ENCODE measurements at places on chromosomes 4 and X.

DNA sequence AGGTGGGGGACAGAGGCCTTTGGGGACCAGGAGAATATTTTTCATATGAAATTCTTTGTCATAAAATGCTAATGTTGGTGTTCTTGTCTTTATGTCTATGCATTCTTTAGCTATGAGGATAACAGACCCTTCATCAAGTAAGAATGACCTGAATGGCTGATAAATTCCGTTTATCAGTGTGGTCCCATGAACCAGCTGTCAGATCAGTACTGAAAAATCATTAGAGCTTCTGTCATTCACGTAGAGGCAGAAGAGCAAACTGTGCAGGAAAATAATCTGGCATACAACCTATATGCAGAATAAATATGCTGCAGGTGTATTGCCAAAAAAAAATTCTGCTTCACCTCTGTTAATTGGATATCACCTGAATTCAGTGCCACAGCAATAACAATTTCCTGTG lies 828.6 kb downstream of the ADGRL3 start:
- no peaks in the 10 kb centered on the region for H3K4me1 ChIP-seq
- H3K36me3 ChIP-seq: no peaks in the 10 kb centered on the region
- H3K27ac ChIP-seq: no peak overlapping the region
- H3K4me3 ChIP-seq: no peak overlapping the region
- DNase-seq: no peak
- H3K27me3 ChIP-seq: no peaks in the 10 kb centered on the region

DNA sequence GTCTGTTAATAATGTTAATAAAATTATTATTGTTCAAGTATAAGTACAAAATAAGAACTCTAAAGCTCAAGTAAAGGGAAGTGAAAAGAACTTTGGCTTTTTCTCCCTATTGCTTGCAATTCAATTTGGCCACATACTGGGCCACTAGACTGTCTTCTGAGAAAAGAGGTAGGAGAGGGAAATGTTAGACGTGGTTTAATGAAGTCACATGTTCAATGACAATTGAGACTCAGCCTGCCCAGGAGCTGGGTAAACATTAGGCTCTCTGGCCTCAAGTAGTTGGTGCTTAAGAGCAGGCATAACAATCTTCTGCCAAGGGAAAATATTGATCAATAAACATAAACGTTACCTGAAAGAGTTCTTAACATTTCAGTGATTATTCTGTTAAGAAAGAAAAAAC lies 15.1 kb upstream of the PRSS12 start:
- no peaks in the 10 kb centered on the region for H3K27me3 ChIP-seq
- DNase-seq: no peak
- H3K4me3 ChIP-seq: no peak overlapping the region

DNA sequence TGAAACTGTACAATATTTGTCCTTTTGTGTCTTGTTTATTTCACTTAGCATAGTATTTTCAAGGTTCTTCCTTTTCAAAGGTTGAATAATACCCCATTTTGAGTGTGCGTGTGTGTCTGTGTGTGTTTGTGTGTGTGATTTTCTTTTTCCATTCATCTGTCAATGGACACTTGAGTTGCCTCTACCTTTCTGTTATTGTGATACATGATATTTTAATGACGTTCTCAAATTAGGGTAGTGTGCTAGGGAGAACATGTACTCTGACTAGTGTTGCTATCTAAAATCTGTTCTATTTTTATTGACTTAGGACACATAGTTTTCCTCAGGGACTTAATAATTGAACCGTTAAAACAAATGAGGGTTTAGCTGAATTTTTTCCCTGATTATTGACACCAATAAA lies 9.9 kb downstream of the MMRN1 start:
- no peaks in the 10 kb centered on the region for H3K36me3 ChIP-seq
- H3K27me3 ChIP-seq: no peaks in the 10 kb centered on the region
- H3K4me1 ChIP-seq: no peaks in the 10 kb centered on the region
- no peak overlapping the region for H3K27ac ChIP-seq
- H3K4me3 ChIP-seq: no peak overlapping the region

GRCh38 chr4:156620786-156621185 lies 350.8 kb downstream of the PDGFC start:
- H3K27ac ChIP-seq: no peak overlapping the region
- no peaks in the 10 kb centered on the region for H3K36me3 ChIP-seq
- H3K4me3 ChIP-seq: no peak overlapping the region
- H3K27me3 ChIP-seq: no peaks in the 10 kb centered on the region

DNA sequence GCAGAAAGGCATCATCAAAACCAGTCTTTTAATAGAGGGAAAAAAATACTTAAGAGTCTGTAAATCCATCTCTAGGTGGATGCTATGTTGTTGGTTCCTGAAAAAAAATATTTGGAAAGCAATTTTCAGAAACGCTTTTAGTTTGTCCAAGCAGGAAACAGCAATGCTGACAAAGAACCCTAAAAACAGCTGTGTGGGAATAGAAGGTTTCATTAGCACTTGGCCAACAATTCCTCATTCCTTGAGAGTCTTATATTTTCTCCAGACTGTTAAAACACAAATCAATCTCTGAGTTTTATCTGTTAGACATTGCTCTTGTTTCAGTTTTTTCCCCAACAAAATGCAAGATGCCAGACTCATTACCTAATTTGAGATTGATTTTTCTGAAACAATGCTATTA lies 6.4 kb downstream of the MXRA5 start:
- H3K27me3 ChIP-seq: peaks cover 2% of the 10 kb centered on the region
- H3K4me3 ChIP-seq: no peak overlapping the region
- DNase-seq: no peak
- no peaks in the 10 kb centered on the region for H3K36me3 ChIP-seq
- no peak overlapping the region for H3K27ac ChIP-seq

GRCh38 chrX:23623797-23624196 lies 43.5 kb upstream of the PRDX4 start:
- no peaks in the 10 kb centered on the region for H3K27me3 ChIP-seq
- no peak overlapping the region for H3K4me3 ChIP-seq
- H3K4me1 ChIP-seq: no peaks in the 10 kb centered on the region
- H3K36me3 ChIP-seq: no peaks in the 10 kb centered on the region

DNA sequence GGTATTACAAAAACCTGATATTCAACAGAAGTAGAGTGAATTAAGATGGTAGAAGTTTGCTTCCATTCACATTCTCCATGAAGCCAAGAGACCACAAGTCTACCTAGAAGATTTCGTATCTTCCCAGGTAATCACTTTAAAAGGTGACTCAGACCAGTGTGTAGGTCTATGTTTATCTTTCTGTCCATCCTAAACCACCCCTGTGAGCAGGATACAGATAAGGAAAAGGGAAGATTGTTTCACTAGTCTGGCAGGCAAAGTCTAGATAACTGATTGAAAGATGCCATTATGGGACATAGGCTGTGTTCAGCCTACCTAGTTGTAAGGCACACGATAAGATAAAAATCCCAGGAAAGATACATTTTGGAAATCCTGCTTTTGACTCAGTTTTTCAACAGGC lies 244.3 kb upstream of the NWD2 start:
- H3K27me3 ChIP-seq: no peaks in the 10 kb centered on the region
- H3K36me3 ChIP-seq: no peaks in the 10 kb centered on the region
- no peak overlapping the region for H3K27ac ChIP-seq
- H3K4me1 ChIP-seq: no peaks in the 10 kb centered on the region
- H3K4me3 ChIP-seq: no peak overlapping the region
- no peak for DNase-seq

GRCh38 chr4:56156141-56156540 lies 207.4 kb downstream of the CEP135 start:
- no peaks in the 10 kb centered on the region for H3K36me3 ChIP-seq
- no peak overlapping the region for H3K4me3 ChIP-seq
- no peaks in the 10 kb centered on the region for H3K4me1 ChIP-seq
- H3K27ac ChIP-seq: no peak overlapping the region
- H3K27me3 ChIP-seq: no peaks in the 10 kb centered on the region
- no peak for DNase-seq

DNA sequence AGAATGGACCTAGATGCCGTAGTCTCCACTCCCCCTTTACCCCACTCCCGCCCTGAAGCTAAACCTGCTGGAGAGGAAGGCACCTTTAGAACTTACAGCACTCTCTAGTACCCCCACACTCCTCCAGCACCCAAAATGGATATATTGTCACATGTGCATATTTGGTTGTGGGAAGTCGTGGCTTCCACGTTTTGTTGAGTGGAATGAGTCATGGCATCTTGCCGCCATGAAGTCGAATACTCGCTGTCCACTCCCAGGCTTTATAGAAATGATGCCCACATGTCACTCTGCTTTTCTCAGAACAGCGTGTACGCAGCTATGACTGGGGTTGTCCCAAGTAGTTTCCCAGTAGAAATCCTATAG lies 545 bp downstream of the ABCE1 start:
- peak overlapping the region; percentile 95 for H3K27ac ChIP-seq
- H3K27me3 ChIP-seq: no peaks in the 10 kb centered on the region
- peaks cover 7% of the 10 kb centered on the region for H3K4me1 ChIP-seq
- DNase-seq: peak; percentile 42
- no peaks in the 10 kb centered on the region for H3K36me3 ChIP-seq

- no peaks in the 10 kb centered on the region for H3K36me3 ChIP-seq
- H3K4me3 ChIP-seq: no peak overlapping the region
- no peak for DNase-seq
Observed at GRCh38 chrX:22088326-22088725, 56.2 kb downstream of the PHEX start.

DNA sequence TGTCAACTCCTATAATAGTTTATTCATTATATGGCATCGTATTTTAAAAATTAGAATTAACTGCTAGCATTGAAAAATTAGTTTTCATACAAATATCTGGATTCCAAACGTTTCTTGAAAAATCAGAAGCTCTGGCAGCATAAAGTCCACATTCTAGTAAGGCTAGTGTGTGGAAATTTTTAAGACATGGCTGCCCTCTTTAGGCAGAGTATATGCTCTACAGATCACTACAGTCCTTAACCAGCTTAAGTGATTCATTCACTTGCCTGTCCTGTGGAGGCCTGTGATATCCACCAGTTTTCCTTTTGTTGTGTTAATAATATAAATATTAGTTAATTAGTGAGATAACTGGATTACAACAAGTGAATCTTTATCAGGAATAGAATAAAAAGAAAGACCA lies 287.2 kb downstream of the OPHN1 start:
- no peak overlapping the region for H3K4me3 ChIP-seq
- no peaks in the 10 kb centered on the region for H3K36me3 ChIP-seq

GRCh38 chr4:109184491-109184961 lies 117.9 kb downstream of the COL25A1 start:
- no peak for DNase-seq
- no peak overlapping the region for H3K27ac ChIP-seq
- no peaks in the 10 kb centered on the region for H3K4me1 ChIP-seq
- no peaks in the 10 kb centered on the region for H3K36me3 ChIP-seq

- H3K27ac ChIP-seq: no peak overlapping the region
- no peaks in the 10 kb centered on the region for H3K36me3 ChIP-seq
Observed at GRCh38 chr4:8251110-8251883, 18.3 kb upstream of the HTRA3 start.

- H3K27me3 ChIP-seq: no peaks in the 10 kb centered on the region
- H3K36me3 ChIP-seq: no peaks in the 10 kb centered on the region
- no peaks in the 10 kb centered on the region for H3K4me1 ChIP-seq
- H3K4me3 ChIP-seq: no peak overlapping the region
Observed at GRCh38 chr4:82744284-82744968, 54.2 kb downstream of the SCD5 start.

DNA sequence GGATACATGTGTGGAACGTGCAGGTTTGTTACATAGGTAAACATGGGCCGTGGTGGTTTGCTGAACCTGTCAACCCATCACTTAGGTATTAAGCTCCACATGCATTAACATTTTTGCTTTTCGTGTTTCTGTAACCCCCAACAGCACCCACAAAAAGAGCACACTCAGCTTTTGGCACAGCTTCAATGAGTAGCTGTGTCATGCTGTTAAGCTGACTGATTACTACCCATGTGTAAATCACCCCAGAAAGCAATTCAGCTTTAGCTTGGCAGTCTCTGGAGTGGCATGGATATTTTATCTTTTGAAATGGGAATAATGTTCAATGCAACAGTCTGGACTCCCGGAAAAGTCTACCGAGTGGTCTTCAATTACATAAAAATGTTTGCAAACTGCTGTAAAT lies 734.3 kb downstream of the STIM2 start:
- no peaks in the 10 kb centered on the region for H3K36me3 ChIP-seq
- no peaks in the 10 kb centered on the region for H3K27me3 ChIP-seq
- DNase-seq: no peak
- no peak overlapping the region for H3K27ac ChIP-seq
- H3K4me1 ChIP-seq: no peaks in the 10 kb centered on the region

GRCh38 chrX:136710325-136710951 lies 62.5 kb downstream of the CD40LG start:
- DNase-seq: no peak
- H3K36me3 ChIP-seq: no peaks in the 10 kb centered on the region
- no peak overlapping the region for H3K4me3 ChIP-seq
- no peaks in the 10 kb centered on the region for H3K4me1 ChIP-seq

- no peak for DNase-seq
- H3K4me1 ChIP-seq: no peaks in the 10 kb centered on the region
- no peak overlapping the region for H3K27ac ChIP-seq
- H3K27me3 ChIP-seq: no peaks in the 10 kb centered on the region
Observed at GRCh38 chr4:142725886-142726285, 120.2 kb downstream of the INPP4B start.

GRCh38 chrX:63652086-63652765 lies 132.8 kb downstream of the ARHGEF9 start:
- no peaks in the 10 kb centered on the region for H3K4me1 ChIP-seq
- no peak overlapping the region for H3K4me3 ChIP-seq
- H3K36me3 ChIP-seq: no peaks in the 10 kb centered on the region
- no peaks in the 10 kb centered on the region for H3K27me3 ChIP-seq
- DNase-seq: no peak
- H3K27ac ChIP-seq: no peak overlapping the region

DNA sequence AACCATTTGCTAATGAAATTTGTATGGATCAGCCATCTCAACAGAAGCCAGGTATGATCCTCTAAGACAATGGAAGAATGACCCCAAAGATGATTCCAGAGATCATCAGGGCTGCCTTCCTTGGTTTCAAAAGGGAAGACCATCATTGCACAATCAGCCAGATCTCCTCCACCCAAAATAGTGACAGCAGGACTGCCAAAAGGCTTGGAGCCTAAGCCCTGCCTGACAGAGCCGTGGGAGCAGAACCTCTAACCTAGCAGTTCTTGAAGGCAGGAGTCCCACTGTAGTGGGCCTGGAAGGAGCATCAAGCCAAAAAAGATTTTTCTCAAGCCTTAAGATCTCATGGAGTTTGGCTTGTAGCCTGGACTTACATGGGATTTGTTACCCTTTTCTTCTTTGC lies 226.0 kb downstream of the RASL11B start:
- no peaks in the 10 kb centered on the region for H3K27me3 ChIP-seq
- H3K4me1 ChIP-seq: no peaks in the 10 kb centered on the region
- no peaks in the 10 kb centered on the region for H3K36me3 ChIP-seq
- no peak overlapping the region for H3K4me3 ChIP-seq

GRCh38 chr4:26223155-26223554 lies 97.7 kb upstream of the RBPJ start:
- DNase-seq: no peak
- no peak overlapping the region for H3K4me3 ChIP-seq
- H3K4me1 ChIP-seq: no peaks in the 10 kb centered on the region
- H3K36me3 ChIP-seq: no peaks in the 10 kb centered on the region
- no peaks in the 10 kb centered on the region for H3K27me3 ChIP-seq
- no peak overlapping the region for H3K27ac ChIP-seq

GRCh38 chr4:56211202-56211601 lies 176.1 kb downstream of the AASDH start:
- no peaks in the 10 kb centered on the region for H3K27me3 ChIP-seq
- no peaks in the 10 kb centered on the region for H3K36me3 ChIP-seq
- H3K4me3 ChIP-seq: no peak overlapping the region
- DNase-seq: no peak

GRCh38 chr4:110616238-110617074 lies 6.4 kb downstream of the PITX2 start:
- H3K4me1 ChIP-seq: peaks cover 11% of the 10 kb centered on the region
- H3K27me3 ChIP-seq: peaks cover 99% of the 10 kb centered on the region
- no peak for DNase-seq
- no peak overlapping the region for H3K4me3 ChIP-seq
- no peak overlapping the region for H3K27ac ChIP-seq

Measured in colonic mucosa (tissue), 4 donors.